Tibial artery (tissue), 4 donors: ENCODE measurements at places on chromosomes 4 and X.

- DNase-seq, result no peak
Measured at GRCh38 chrX:23788521-23788920, 5.5 kb downstream of the SAT1 start.

DNA sequence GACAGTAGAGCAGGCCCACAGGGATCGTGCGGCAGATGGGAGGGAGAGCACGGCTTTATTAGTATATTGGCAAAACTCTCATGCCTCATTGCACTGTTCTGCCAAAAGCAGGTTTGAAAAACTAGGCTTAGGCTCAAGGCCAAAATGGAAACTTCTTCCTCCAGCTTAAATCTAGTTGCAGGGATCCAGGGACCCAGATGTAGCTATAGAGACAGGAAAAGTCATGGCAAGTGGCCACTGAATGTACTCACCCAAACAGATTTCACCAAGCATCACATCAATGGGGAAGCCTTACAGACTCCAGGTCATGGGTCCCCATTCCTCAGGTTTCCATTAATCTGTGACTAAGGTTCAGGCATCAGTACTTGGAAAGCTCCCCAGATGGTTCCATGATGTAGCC, 149.2 kb downstream of the STK32B start:
- no peak for DNase-seq

DNA sequence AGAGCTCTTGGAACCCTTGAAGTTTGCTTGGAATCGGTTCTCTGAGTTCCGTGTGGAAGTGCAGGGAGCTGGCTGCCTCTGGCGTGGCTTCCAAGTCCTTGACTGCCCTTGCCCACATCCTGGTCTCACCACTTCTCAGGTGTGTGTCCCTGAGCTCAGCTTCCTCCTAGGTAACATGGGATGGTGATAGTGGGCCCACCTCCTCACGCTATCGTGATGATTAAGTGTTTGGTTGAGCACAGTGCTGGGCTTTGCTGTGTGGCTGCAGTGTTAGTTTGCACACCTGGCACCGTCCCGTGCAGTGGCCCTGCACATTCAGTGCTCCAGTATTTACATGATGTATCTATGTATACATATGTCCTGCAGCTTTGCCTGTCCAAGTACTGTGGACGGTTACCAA, 81.5 kb downstream of the CLDN34 start:
- no peak for DNase-seq

DNA sequence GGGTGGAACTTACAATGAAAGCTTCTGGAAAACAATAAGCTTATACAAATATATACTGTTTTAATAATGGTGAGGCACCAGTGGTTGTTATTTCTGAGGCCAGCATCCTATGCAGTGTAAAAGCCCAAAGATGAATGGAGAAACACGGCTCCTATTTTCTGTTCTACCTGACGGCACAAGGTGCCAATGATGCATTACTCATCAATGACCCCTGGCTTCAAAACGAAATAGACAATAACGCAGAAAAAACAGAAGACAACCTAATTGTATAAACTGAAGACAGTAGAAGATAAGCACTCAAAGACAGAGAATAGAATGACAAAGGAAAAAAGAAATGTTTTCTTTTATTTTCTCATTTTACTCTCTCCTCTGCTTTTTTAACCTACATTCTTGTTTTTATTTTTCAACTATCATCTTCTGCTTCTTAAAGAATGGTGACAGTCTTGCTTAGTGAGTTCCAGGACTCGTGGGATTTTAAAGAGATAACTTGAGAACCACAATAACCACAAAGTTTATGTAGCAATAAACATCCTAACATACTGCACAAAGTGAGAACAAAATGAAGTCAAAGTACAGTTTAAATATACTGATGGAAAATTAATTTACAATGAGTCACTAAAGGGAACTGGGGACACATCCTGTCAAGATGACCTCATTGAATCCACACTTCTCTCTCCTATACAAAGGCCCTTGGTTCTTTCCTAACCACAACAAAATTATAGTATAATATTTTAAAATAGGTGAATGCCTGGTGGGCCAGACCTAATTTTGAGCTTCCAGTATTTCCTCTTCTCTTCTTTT, 169.8 kb downstream of the BTC start:
- no peak for DNase-seq

DNA sequence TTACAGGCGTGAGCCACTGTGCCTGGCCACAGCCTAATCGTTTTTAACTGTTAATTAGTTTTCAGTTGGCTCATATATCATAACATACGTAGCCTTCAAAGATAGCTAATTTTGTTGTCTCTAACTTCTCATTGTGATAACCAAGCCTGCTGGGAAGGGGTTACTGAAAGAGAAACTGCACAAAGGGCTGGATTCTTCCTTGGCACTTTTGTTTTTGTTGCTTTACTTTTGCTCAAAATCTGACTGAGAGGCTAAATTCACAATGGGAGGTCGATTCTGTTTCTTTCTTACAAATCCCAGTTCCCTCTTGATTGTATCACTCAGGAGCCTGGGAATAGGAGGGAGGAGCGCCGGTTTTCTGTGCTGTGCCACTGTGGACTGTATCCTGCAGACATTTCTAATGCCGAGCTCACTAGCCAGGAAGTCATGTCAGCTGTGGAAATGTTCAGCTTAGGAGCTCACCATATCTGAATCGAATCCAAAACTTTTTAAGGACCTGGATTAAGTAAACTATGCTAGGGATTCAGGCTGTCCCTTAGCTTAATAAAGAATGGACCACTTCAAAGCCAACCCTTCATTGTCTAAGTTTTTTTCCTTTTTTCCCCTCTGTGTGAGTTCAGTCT, 120.5 kb upstream of the FAT1 start:
- peak; percentile 69 for DNase-seq

DNA sequence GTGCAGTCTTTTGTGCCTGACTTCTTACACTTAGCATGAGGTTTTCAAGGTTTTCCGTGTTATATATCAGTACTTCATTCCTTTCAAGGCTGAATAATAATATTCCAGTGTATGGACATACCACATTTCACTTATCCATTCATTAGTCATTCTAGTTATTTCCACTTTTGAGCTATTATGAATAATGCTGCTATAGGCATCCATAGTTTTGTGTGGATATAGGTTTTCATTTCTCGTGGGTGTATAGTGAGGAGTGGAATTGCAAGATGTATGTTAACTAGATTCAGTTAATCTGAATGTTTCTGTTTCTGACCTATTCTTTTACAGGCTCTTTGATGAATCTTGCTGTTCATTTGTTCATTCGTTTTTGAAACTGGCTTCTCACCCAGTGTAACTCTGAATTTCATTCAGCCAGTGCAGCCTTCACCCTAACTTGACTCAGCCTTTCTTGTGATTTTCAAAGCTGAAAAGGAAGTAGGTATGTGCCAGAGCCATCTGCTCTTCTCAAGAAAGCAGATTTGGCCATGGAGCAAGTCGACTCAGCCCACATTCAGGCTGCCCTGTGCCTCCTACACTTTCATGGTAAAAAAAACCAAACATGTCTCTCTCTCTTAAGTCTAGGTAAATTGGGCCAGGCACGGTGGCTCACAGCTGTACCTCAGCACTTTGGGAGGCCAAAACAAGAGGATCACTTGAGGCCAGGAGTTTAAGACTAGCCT, 56.3 kb upstream of the NOCT start:
- no peak for DNase-seq

- no peak for DNase-seq
Measured at GRCh38 chr4:46839128-46839527, 69.9 kb downstream of the COX7B2 start.

GRCh38 chr4:37066159-37066558, 178.4 kb upstream of the NWD2 start:
- DNase-seq, result no peak

- DNase-seq, result no peak
Measured at GRCh38 chrX:84710611-84711010, 208.4 kb upstream of the HDX start.

DNA sequence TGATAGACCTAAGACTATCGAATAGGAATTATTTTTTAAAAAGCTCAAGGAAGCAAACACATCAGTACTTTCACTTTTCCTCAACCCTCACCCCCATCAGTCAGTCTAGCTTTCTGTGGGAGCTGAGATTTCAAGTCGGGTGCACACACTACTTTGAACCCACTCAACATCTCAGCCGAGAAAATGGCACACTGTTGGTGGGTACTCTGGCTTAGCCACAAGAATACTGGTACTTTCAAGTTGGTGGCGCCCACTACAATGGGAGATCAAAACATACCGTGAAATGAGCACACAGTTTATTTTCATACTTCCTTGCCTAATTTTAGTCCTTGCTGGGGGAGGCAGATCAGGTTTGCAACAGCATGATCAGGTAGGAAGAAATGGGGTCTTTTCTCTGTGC, 10.2 kb downstream of the CD40LG start:
- no peak for DNase-seq
